ENCODE measurements at places on chromosomes 11 and 22.

DNA sequence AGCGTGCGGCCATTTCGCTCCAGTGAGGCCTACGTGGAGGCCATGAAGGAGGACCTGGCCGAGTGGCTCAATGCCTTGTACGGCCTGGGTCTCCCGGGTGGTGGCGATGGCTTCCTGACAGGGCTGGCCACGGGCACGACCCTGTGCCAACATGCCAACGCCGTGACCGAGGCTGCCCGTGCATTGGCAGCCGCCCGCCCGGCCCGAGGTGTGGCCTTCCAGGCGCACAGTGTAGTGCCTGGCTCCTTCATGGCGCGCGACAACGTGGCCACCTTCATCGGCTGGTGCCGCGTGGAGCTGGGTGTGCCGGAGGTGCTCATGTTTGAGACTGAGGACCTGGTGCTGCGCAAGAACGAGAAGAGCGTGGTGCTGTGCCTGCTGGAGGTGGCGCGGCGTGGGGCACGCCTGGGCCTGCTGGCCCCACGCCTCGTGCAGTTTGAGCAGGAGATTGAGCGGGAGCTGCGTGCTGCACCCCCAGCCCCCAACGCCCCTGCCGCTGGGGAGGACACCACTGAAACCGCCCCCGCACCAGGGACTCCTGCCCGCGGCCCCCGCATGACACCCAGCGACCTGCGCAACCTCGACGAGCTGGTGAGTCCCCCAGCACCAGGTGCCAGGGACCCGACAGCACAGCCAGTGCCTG, 1.8 kb downstream of the GAS2L1 start:
- no peak for DNase-seq

DNA sequence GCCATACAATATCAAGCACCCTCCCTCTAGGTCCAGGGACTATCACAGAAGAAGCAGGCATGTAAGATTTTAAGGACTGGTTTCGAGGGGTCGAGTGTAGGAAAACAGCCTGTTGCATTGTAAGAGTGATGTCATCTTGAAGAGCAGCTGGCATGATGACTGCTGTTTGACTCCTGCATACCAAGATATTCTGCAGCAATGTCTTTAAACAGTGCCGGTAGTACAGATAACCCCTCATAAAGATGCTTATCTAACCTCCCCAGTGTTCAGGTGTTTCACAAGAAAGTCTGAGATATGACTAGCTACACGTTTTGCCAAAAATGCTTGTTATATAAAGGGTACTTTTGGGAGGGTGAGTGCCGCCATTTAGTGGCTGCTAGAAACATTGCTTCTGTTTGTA, 12.0 kb downstream of the FAM111A start:
- DNase-seq, result no peak

DNA sequence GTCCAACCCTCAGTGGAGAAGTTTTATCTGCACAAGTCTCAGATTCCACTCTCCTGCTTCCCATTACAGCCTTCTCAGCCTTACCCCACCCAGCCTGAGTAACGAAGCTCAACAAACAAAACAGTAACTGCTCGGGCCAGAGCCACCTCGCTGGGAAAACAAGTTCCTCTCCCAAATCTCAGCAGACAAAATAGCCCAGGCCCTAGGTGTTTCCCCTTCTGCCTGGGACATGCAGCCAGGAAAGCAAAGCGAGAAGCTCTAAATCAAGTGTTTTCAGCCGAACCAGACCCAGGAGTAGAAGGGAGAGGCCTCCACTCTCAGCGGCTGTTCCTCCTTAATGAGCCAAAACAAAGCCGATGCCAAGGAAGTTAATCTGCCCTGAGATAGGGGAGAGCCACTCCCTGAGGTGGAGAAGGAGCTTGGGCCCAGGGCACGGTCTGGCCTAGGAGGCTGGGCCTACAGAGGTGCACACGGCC, 44.0 kb downstream of the LIF start:
- no peak for DNase-seq

DNA sequence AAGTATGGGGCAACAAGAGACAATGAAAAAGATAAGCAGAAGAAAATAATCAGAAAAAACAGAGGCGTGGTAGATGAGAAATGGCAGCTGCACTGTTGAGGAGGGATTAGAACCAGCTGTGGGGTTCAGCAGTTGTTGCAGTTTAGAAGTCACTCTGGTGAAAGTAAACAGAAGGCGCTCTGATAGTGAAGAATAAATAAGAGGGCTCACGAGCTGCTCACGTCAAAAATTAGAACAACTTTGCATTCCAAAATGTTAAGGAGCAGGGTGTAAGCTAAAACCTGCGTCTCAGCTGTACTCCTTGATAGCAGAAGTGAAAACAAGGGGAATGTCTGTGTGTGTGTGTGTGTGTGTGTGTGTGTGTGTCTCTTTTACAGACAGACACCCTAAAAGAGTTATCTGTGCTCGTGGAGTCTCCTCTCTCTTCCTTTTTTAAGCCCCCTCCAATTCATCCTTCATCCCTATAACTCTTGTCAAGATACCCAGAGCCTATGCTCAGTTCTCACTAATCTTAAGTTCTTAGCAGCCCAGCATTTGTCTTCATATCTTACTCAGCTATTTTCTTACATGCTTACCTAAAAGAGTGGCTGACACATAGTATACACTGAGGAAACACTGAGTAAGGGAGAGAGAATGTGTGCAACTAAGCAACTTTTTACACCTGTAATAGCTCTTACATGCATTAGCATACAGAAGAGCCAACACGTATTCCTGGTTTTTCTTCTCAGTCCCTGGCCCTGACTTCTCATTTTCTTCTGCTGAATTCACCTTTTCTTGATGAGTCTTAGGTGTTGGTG, 8.9 kb downstream of the TTC17 start:
- DNase-seq, result no peak

- no peak for DNase-seq
Measured at GRCh38 chr11:115303929-115304531, 200.2 kb downstream of the CADM1 start.

GRCh38 chr11:77055101-77055561, 11.6 kb upstream of the CAPN5 start:
- no peak for DNase-seq

DNA sequence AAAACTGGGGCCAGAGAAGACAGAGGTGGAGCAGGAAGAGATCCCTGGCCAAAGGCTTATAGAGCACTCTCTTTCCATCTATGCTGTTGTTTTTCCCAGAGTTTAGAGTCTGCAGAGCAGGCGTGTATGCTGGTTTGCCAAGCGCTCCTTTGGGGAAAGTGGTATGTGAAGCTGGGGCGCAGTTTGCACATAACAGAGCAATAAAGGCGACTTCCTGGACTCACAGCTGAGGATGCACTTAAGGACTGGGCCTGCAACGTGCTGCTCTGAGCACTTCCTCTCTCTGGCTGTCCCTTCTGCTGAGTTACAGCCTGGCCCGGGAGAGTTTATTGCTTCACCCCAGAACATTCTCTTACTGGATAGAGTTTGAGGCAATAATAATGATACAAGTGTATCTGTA, 41.7 kb downstream of the THAP12 start:
- DNase-seq, result no peak

GRCh38 chr11:46381048-46381818, at the start of gene MDK:
MDK (plus strand) TSS chr11:46381669; CDS start chr11:46382058, 389 bp downstream.
- DNase-seq, result no peak

GRCh38 chr11:122270535-122270934, 154.5 kb upstream of the BLID start:
- no peak for DNase-seq

- DNase-seq, result no peak
Measured at GRCh38 chr11:116309446-116309845, 463.3 kb downstream of the BUD13 start.

GRCh38 chr11:62724171-62724570, 3.1 kb downstream of the HNRNPUL2 start:
- DNase-seq, result no peak

- DNase-seq, result no peak
Measured at GRCh38 chr11:24171869-24172268, 325.0 kb upstream of the LUZP2 start.

GRCh38 chr11:118791961-118792569, 1.1 kb upstream of the DDX6 start:
- DNase-seq, result peak; percentile 46

DNA sequence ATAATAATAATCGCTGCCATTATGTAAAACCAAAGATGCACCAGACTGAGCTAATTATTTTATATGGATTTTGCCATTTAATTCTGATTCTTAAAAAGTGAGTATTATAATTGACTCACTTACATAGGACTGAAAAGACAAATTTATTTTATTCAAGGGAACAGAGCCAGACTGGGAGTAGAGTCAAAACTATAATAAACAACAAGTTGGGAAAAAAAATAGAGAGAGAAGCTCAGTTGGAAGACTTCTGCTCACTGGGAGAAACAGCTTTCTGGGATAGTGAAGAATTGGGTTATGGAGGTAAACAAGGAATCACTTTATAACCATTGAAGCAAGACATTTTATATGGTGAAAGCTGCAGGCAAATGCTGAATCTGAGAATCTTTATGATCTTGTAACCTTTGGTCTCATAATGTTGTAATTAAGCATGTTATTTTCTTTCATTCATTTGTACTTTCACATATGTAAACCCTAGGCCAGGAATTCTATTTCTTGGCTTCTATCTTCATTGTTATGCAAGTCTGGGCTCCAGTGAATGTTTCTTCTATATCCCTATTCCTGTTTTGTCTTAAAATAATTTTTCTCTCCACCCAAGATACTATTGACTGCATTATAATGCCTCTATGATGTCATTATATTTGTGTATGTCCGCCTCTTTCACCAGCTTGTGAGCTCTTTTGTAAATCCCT, 725.3 kb upstream of the CCDC179 start:
- no peak for DNase-seq
